Stimulated activated CD8-positive, alpha-beta memory T cell treated with anti-CD3 and anti-CD28 coated beads, Interleukin-7, amount 100 ng/mL, for 48 hours (primary cell): ENCODE measurements at places on chromosomes 16 and 17.

DNA sequence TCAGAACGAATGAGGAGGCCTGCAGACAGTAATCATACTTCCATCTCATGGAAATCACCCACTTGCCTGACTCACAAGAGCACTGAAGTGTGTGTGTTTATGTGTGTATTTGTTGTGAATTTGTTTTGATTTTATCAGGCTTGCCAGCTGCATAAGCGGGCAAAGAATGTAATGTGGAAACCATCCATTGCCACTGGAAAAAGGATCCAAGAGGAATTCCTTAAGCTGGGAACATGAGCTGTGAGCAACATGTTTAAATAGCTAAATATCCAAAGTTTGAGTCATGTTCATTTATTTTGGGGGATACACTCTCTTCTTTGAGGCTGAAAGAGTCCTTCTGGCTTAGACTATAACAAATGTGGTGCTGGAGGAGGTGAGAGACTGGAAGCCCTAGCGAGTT, 198.4 kb upstream of the TBX2 start:
- DNase-seq, result no peak

- no peak for DNase-seq
These were observed 81.2 kb downstream of the ZNF18 start for GRCh38 chr17:11916091-11916490.

DNA sequence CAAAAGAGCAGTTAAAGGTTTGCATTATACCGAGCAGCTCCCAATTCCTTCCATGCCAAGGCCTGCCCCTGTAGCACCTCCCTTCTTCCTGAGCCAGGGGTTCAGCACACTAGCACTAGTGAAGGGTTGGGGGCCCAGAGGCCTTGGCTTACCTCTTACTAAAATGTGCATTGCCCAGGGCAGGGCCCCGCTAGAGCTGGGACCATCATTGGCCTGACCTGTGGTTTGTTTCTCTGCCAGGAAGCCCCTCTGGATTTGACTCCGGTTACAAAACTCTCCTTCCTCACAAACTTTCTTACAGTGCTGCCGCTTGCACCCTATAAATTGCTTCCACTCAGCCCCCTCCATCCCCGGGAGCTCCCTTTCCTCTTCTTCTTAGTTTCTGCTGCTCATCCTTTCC, 33.8 kb downstream of the MPRIP start:
- no peak for DNase-seq

DNA sequence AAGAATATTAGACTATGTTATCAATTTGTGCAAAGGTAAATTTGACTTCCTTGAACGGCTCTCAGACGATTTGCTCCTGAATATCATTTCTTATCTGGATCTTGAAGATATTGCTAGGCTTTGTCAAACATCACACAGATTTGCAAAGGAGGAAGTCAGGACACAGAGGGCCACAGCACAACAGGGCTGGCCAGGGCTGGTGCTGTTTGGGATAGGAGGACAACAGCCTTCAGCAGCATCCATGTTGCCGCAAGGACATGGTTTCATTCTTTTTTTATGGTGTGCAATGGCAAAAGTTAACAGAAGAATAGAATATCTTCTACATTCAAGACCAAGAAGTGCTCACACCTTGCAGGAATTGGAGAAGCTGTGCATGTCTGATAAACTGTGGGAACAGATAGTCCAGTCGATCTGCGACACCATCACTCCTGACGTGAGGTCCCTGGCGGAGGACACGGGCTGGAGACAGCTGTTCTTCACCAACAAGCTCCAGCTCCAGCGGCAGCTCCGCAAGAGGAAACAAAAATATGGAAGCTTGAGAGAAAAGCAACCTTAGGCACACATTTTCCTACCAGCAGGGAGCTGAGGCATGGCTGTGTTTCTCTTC, 59.8 kb downstream of the KPNA2 start:
- DNase-seq, result no peak

- no peak for DNase-seq
These were observed 7.4 kb downstream of the FOXF1 start for GRCh38 chr16:86517652-86518258.

GRCh38 chr16:12964461-12964860, 63.1 kb downstream of the SHISA9 start:
- no peak for DNase-seq

DNA sequence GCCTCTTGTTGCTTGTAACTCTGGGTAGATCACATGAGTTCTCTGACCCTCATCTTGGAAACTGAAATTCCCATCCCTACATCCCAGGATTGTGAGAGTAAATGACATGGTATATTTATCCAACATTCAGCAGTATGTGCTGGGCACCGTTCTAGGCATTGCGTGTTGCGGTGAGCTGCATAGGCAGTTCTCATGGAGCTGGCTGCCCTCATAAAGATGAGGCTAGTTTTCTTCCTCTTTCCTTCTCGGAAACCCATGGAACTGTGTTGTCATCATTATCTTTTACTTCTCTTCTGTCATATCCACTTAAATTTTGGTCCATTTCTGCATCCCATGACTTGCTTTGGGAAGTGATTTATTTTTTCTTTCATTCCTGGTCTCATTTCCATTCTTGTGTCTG, 17.2 kb downstream of the CMIP start:
- no peak for DNase-seq

DNA sequence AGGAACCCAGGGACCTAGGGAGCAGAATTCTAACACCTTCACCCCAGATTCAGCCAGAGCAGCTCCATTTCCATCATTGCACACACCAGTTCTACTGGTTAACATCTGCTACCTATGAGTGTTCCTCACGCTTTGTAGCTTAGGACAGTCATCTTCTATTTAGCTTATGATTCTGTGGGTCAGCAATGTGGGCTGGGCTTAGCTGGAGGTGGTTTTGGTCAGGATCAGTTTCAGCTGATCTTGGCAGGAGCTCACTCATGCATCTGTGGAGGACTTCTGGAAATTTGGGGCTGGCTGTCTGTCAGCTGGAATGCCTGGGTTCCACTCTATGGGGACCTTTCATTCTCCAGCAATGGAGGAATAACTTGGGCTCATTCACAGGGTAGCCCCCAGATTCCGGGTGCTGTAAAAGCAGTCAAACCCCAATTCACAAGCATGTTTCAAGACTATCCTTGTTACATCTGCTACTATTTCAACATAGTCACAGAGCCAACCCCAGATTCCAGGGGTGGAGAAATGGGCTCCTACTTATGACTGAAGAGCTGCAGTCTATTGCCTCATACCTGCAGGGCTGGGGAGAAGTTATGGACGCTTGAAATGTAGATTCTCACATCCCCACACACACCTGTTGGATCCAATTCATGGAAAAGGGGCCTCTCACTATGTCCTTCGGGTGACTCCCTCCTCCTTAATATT, 3.4 kb upstream of the HP start:
- DNase-seq, result no peak

DNA sequence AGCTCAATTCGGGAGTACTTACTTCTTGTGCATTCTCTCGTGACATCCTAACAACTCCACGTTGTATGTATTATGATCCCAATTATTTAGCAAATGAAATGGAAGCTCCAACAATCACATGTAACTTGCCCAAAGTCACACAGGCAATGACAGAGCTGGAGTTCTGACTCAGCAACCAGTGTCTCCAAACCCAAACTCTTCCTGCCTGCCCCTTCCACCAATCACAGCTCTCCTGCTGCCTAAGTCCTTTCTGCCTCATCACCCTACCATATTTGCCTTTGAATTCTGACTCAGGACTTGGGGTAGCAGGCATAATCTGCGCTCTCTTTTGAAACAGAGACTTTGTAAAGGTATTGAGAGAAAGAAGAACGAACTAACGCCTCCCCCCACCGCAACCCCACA, 245.2 kb upstream of the MAF start:
- DNase-seq, result peak; percentile 14

DNA sequence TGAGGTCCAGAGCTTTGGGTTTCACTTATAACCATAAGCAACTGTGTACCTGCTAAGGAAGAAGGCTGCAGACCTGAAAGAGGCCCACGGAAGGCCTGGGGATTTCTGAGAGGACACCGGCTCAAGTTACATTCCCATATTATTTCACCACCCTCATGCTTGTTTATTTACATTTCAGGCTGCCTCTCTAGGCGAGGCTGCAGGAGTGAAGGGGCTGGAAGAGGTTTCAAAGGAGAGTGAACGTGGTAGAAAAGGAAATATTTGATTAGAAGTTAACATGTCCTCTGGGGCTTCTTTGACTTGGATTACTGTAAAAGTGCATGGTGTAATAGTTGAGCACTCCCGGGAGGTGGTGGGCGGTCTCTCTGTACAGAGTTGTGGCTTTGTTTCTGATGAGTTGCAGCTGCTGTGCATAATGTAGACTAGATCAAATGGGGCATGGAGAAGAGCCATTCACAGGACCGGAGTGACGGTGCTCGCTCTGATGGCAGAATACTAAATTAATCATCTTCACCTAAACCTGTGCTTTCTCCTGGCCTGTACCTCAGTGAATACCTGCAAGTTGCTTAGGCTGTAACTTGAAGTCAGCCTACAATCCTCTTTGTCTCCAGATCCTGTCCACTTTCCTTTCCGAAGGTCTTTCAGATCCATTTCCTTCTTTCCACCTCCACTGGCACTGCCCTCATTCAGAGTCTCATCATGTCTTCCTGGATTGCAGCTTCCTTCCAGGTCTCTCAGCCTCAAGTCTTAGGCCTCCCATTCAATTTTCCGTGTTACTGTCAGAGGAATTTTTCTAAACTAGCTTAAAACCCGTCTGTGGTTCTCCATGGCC, 1.9 kb upstream of the CPD start:
- DNase-seq, result peak; percentile 43

- no peak for DNase-seq
These were observed 90.0 kb upstream of the HSBP1 start for GRCh38 chr16:83717814-83718213.

- no peak for DNase-seq
These were observed 5.0 kb downstream of the SCARF1 start for GRCh38 chr17:1640329-1641064.

DNA sequence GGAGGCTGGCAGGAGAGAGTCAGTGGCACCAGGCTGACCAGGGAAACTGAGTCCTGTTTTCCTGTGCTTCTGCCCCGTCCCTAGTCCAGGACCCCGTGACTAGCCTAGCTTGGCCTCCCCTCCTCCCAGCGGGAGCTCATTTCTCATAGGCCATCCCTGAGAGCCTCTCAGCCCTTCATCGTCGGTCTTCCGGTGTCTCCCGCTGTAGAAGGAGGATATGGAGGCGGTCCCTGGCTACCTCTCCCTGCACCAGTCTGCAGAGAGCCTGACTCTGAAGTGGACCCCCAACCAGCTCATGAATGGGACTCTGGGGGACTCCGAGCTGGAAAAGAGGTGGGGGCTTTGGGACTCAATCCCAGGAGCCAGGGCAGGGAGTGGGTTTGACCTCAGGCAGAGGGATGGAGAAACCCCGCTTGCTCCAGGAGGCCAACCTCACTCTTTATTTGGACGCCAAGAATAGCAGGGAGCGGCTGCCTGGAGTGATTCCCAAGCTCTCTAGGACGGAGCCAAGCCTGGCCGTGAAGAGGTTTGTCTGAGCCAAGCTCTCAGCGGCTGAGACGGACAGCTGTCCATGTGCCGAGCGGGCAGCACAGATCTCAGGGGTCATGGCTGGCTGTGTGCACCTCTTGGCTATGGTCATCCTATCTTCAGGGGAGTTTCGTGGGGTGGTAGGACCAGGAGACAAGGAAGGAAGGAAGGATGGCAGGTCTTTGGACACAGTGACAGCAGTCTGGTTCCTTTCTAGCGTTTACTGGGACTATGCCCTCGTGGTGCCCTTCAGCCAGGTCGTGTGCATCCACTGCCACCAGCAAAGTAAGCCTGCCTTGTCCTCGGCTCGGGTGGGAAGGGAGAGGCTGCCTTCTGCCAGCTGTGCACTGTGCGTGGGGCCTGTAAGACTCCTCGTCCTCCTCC, 26.8 kb downstream of the SGSM2 start:
- no peak for DNase-seq

DNA sequence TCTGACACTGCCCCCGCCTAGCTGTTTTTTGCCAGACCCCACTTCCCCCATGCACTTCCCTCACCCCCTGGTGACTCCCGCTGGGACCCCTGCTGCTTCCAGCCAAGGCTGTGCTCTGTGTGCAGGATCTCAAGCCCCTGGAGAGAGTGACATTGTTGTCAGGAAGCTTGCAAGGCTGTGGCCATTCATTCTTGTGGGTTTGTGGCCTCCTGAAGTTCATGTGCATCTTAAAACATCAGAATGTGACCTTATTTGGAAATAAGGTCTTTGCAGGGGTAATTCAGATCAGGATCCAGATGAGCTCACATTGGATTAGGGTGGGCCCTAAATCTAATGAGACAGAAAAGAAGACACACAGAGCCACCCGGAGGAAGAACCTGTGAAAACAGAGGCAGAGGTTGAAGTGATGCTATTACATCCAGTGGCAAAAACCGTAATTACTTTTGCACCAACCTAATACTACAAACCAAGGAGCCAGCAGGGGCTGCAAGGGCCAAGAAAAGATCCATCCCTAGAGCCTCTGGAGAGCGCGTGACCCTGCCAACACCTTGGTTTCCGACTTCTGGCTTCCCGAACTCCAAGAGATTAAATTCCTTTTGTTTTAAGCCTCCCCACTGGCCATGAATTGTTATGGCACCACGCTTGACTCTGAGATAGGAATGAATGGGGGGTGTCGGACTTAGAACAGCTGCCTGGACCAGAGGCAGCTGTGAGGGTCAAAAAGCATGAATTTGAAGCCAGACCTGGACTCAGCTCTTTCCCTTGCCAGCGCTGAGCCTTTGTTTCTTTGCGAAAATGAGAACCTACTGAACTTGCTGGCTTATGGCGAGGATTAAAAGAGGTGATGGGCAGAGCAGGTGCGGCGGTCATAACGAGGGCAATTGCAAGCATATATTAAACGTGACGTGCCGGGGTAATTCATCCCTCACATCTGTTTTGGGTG, 75.5 kb downstream of the BMERB1 start:
- DNase-seq, result peak; percentile 7

DNA sequence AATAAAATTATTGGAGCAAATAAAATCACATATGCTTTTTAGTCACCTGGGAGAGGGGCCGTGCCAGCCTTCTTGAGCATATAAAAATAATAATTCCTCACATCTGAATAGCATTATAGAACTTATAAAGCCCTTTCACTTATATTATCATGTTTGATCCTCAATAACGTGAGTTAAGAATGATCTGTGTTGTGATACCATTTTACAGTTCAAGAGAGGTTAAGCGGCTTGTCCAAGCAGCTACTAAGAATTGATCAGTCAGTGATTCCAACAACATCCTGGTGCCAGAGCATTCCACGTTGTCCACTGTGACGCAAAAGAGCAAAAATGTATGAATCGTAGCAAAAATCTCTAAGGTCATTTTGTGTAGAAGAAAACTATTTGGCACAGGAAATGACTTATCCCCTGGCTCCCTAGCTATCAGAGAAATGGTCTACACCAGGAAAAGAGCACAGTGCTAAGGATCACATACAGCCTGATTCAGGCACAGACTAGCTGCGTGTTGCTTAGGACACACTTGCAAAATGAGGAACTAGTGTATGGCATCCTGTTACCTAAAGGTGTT, 33.0 kb downstream of the ANKFN1 start:
- no peak for DNase-seq
